ENCODE measurements at places on chromosomes 2 and 18. TPM values are rescaled to one million over a fixed set of nuclear protein-coding genes. Genes with fewer than 3 reads are reported as not detected.

DNA sequence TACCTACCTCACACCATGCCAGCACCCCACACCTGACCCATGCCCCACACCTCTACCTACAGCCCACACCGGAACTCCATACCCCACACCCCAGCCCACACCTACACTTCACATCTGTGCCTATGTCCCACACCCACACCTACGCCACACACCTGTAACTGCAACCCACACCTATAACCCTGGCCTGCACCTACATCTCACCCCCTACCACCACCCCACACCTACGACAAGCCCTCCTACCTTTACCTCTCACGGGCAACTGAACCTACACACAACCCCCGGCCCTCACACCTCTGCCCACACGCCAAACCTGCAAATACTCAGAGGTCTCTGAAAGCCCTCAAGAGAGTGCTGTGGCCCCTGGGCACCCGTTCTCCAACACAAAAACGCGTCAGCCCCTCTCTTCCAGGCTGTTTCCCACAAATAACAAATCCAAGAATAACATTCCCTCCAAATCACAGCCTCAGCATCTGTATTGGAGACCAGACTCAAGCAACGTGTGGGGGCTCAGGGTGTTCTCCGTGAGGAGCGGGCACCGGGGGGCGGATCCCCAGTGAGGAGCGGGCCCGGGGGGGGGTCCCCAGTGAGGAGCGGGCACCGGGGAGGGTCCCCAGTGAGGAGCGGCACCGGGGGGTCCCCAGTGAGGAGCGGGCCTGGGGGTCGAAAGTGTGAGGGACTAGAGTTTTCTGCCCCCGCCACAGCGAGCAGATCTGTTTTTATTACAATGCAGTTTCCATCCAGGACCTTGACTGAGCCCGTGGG lies 33.4 kb downstream of the SLC66A2 start:
- no peak for DNase-seq

EIF2AK2 gene
- 4.9 TPM for polyA plus RNA-seq

- no peak for DNase-seq
These were observed 115.0 kb upstream of the CDCA7 start for GRCh38 chr2:173239644-173240043.

- peak; percentile 95 for DNase-seq
These were observed at the start of gene DNPEP for GRCh38 chr2:219387306-219388120. Gene DNPEP (minus strand): TSS chr2:219387912. CDS start chr2:219387794, 118 bp downstream.

DNA sequence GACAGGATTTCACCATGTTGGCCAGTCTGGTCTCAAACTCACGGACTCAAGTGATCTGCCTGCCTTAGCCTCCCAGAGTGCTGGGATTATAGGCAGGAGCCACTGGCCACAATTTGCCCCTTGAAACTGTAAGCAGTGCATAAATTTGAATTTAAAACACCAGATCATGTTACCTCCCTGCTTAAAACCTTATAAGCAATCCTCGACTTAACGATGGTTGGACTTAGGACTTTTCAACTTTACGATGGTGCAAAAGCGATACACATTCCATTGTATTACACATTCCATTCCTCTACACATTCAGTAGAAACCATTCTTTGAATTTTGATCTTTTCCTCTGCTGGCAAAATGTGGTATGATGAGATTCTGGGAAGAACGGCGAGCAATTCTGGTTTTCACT lies 23.2 kb upstream of the EFR3B start:
- DNase-seq = no peak

- no peak for DNase-seq
These were observed 91.7 kb downstream of the DTNA start for GRCh38 chr18:34801774-34802173.

DNA sequence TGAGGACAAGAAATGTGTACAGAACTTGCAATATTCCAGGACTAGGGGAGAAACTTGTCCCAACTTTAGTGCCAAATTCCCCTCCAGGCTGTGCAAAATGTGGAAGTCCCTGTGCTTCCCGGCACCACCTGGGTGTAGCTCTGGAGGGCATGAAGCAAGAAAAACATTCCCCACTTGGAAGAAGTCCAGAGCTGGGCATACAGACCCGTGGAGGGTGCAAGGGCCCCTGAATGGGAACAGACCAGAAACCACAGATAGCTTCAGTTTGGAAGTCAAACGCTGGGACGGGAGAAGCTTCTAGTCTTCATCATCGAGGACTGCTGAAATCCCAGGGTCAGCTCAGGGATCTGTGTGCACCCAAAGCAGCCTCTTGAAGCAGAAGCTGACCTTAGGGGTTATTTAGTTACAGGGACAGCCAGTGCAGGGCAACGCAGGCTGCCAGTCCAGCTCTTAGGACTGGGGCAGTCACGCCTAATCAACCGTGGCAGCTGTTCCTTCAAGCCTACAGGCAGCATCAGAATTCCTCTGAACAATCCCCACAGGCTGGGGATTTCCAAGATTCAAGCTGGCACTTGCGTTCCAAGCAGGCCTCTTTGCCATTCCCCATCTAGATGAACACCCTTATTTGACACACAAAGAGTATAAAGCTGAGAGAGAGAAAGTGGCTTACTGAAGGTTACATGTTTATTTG lies 269.4 kb downstream of the LOXHD1 start:
- no peak for DNase-seq

DNA sequence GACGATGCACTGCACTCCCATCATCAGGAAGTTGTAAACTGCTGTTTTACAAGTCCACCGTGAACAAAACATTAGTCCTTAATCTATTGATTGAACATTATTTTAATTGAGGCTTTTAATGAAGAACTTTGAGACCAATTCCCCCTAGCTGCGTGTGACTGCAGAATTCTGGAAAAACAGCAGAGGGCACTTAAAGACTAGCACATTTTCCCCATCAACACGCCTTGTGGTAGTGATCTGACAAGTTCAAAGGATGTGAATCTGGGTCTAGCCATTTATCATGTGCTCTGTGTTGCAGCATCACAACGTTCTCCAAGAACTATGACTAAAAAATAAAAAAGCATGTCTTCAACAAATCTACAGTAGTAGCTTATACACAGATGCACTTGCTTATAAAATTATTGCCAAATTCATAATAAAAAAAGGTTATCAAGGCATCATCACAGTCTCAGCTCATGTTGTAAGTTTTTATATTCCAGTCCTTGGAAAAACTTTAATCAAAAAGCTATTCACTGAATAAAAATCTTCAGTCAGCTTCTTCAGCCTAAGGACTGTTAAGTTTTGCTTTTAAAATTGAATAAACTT lies 35.8 kb downstream of the SKOR2 start:
- DNase-seq = no peak

- DNase-seq = no peak
These were observed 651 bp upstream of the DPYSL5 start for GRCh38 chr2:26847307-26847654.

- no peak for DNase-seq
These were observed 32.4 kb upstream of the ITPRID2 start for GRCh38 chr2:181859123-181859522.

DNA sequence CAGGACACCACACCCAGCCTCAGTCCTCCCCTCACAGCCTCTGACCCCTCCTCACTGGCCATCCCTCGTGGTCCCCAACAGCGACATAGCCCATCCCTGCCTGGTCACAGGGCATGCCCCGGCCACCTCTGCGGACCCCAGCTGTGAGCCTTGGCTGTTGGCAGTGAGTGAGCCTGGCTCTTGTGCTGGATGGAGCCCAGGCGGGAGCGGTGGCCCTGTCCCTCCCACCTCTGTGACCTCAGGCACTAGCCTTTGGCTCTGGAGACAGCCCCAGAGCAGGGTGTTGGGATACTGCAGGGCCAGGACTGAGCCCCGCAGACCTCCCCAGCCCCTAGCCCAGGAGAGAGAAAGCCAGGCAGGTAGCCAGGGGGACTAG lies 7.9 kb downstream of the DES start:
- no peak for DNase-seq

HRH4 gene
- not detected for polyA plus RNA-seq

DNA sequence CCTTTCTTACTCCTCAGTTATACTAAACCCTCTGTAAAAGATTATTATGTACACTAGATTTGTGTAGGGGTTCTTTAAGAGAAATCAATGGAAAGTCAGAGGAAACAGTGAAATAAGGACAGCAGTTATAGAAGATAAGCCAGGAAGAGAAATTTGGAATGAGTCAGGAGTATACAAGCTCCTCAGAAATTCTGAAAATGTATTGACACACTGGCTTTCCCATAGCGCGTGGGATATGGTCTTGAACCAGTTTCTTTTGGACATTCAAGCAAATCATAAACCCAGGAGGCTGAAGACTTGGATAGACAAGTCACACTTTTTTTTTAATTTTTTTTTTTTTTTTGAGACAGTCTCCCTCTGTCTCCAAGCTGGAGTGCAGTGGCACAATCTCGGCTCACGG lies 316.1 kb upstream of the MMADHC start:
- no peak for DNase-seq

DNA sequence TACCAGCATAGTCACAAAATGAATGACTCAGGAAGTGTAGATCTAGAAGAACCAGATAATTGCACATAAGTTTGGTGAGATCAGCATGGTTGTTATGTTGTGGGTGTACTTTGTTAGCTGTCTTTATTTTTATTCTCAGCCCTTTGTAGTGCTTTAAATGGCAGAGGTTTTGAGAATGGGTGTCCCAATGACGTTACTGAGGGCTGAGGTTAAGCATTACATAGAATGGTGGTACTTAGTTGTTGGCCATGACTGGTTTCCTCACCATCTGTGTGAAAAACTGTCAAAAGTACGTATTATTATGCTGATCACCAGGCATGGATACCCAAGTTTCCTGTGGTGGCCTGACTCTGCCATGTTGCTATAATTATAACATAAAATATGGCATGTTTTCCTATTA lies 165.8 kb downstream of the UBE2E3 start:
- no peak for DNase-seq

CD8B2 gene
- polyA plus RNA-seq = not detected

GRCh38 chr2:73984922-73985307 lies 205 bp downstream of the TET3 start:
- DNase-seq = peak; percentile 68

DYTN gene
- not detected for polyA plus RNA-seq

GRCh38 chr2:198715302-198715835 lies 742.4 kb downstream of the SATB2 start:
- no peak for DNase-seq

GRCh38 chr2:203873461-203873860 lies 5.9 kb downstream of the CTLA4 start:
- no peak for DNase-seq

DNA sequence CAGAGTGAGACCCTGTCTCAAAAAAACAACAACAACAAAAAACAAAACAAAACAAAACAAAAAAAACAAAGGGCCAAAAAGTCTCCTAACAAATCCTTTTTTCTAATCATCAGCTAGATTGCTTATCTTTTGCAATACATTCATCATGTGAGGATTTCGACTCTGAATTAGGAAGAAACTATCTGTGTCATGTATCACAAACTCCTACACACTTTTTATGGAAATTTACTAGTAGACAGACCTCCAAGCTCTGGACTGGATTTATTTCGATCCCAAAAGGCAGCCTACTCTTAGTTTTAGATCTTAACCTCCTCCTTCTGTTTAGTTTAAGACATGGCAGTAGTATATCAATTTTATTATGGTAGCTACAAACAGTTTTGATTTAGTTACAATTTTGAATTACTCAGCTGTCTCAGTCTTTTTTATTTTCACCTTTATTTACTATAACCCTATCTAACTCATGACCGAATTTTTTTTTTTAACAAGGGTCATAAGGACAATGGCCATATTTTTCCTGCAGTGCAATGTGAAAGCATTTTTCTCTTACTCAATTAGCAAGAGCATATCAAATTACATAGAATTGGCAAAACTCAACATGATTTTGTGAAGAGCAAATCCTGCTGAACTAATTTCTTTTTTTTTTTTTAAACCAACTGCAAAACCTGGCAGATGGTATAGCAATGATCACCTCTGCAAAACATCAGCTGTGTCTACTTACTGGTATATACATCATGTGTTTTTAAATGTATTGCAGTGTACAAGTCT lies 10.7 kb upstream of the CCDC88A start:
- DNase-seq = no peak

DNA sequence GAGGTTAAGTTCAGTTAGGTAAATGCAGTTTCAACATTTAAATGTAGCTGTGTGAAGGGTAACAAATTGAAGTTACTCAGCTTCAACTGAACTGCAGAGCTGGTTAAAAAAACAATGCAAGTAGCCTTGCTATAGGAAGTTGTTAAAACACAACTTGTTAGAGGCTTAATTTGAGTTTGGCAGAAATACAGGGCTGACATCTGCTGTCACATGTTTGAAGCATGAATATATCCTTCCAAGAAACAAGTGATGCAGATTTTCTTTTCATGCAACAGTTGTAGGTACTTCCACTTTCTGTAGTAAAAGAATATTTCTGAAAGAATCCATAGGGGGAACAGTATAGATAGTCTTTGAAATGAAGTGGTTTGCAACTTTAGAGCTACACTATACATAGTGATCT lies 208.7 kb upstream of the RASGRP3 start:
- no peak for DNase-seq

REG3G gene
- polyA plus RNA-seq = 0.11 TPM

DNA sequence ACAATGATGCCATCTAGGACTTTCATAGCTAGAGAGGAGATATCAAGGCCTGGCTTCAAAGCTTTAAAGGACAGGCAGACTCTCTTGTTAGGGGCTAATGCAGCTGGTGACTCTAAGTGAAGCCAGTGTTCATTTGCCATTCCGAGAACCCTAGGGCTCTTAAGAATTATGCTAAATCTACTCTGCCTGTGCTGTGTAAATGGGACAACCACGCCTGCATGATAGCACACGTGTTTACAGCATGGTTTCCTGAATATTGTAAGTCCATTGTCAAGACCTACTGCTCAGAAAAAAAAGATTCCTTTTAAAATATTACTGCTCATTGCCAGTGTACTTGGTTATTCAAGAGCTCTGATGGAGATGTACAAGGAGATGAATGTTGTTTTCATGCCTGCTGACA lies 188.4 kb downstream of the SEPTIN10 start:
- no peak for DNase-seq

LYG1 gene
- 1.2 TPM for polyA plus RNA-seq

NTSR2 gene
- polyA plus RNA-seq = 0.04 TPM

GRCh38 chr2:204015118-204015843 lies 78.7 kb downstream of the ICOS start:
- DNase-seq = no peak

PDE6D gene
- 30.1 TPM for polyA plus RNA-seq

- DNase-seq = no peak
These were observed 690.7 kb upstream of the FSHR start for GRCh38 chr2:49845021-49845420.

GRCh38 chr2:66596256-66596655 lies 161.3 kb downstream of the MEIS1 start:
- no peak for DNase-seq

- DNase-seq = no peak
These were observed 2.9 kb downstream of the MDH1 start for GRCh38 chr2:63591566-63592175.

DNA sequence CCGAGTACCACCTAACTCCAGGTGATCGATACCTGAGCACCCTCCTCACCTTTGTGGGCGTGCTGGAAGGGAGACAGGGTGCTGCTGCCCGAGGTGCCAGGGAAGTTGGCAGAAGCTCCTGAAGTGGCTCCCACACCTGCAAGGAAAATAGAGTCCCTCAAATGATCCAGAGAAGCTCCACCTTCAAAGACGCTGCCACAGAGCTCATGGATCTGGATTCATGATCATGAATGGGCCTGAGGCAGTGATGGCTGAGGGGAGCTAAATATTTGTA lies 76.5 kb downstream of the EDAR start:
- DNase-seq = no peak

Measured in heart left ventricle (tissue), 16 donors.